ENCODE measurements at places on chromosomes 3 and 15.

- DNase-seq, result no peak
Observed at GRCh38 chr3:22208844-22209243, 457.8 kb upstream of the ZNF385D start.

DNA sequence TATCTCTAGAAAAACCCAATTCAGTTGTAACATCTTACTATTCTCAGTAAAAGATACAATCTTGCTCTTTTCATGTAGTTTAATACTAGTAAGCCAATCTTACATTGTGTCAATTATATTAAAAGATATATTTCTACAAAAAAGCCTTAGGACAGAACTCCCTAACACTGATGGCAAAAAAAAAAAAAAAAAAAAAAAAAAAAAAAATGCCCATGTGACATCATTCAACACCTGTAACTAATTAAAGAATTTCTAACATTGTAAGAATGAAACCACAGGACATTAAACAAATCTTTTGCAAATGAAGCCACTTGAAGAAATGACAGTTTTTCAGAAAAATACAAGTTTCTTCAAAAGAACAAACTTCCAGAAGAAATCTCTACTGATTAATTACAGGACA lies 119.8 kb downstream of the SUCLG2 start:
- DNase-seq, result no peak

DNA sequence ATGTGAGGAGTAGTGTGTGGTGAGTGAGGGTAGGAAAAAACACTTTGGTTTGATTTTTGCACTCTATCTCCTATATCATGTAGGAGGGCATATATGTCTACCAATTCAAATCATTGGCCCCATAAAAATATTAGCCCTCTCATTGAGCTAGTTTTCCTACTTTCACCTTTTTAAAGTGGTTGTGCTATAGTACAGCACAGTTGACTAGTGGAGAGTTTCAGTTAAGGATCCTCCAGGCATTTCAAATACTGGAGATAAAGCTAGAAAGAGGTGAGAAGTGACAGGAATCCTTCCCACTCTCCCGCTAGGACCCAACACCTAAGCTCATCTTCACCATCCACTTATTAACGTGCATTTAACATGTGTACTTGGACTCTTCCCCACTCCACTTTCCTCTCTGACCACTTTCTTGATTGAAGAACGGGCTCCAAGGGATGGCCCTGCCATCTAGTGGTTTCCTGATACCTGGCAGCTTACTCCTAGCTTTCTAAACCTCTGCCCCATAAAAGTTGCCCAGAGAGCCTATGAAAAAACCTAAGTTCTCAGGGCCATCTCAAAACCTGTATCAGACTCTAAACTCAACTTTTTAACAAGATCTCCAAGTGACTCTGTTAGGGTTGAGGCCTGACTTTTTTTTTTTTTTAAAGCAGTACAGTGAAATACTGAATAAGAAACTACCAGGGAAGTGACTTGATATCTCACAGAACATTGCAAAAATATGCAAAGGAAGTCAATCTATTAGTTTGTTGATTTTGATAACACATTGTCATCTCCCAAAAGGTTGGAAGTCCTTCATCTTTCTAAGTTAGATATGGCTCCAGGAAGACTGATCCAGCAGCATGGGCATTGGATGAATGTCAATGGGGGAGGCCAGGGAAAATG lies 17.9 kb downstream of the IL12A start:
- peak; percentile 59 for DNase-seq

- DNase-seq, result no peak
Observed at GRCh38 chr3:45538641-45538986, 55.9 kb upstream of the LIMD1 start.

- DNase-seq, result no peak
Observed at GRCh38 chr3:181906338-181906737, 194.6 kb downstream of the SOX2 start.

DNA sequence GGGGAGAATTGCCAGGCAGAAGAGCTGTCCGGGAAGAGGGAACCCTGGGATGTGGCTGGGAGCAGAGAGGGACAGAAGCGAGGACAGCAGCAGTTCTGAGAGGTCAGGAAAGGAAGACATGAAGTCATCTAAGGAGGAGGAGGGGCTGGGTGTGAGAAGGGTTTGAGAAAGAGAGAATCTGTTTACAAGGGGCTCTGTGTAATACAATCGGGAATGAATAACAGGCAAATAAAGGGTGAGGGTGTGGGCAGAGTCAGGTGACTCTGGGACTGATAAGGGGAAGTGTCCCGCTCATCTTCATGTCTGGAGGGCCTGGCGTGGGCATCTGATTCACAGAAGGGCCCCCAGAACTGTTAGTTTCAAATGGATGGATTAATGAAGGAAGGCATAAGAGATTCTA lies 191.3 kb downstream of the XXYLT1 start:
- DNase-seq, result no peak

DNA sequence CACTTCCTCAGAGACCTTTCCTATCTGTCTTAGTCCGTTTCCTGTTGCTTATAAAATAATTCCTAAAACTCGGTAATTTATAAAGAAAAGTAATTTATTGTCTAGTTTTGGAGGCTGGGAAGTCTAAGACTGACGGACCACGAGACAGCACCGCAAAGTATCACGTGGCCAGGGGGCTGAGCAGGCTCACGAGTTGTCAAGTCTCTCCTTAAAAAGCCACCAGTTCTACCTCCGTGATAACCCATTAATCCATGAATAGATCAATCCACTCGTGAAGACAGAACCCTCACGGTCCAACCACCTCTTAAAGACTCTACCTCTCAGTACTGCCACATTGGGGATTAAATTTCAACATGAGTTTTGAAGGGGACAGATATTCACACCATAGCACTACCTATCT lies 821 bp downstream of the LINS1 start:
- peak; percentile 4 for DNase-seq

DNA sequence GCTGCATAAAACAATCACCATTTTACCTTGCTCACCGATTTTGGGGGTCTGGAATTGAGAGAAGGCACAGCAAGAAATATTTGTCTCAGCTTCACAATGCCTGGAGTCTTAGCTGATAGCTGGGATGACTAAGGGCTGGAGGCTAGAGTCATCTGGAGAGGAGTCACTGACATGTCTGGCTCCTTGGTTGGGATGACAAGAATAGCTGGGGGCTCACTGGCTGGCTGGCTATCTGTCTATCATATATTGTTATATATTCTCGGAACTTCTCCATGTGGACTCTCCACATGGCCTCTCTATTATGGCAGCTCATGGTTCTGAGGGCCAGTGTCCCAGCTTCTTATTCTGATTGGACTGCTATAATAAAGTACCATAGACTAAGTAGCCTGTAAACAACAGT lies 20.0 kb upstream of the TRIM71 start:
- DNase-seq, result no peak

GRCh38 chr15:83300826-83301225 lies 16.4 kb upstream of the BNC1 start:
- no peak for DNase-seq

DNA sequence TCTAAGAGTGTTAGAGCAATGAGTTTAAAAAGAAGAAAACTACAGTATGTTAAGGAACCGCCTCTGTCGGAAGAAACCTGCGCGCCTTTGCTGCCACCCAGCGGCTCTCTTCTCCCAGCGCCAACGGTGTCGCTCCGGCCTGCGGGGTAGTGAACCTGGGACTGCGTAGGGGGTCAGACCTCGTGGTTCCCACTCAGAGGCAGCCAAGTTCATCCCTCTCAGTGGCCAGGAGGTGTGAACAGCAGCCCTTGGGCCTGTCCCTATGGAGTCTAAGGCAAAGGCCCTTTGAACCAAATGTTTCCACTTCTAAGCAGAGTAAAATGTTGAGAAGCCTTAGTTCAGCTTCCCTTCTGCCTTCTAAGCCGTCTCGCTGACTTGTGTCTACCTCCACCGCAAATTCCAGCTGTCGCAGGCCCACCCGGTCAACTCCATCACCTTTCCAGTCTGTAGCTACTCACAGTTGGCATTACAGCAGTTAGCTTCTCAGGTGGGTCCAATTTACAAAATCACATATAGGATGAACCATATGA lies 980 bp upstream of the RAB27A start:
- peak; percentile 52 for DNase-seq

GRCh38 chr15:92808598-92809063 lies 91.5 kb upstream of the CHD2 start:
- DNase-seq, result no peak

GRCh38 chr3:133563816-133564215 lies 9.7 kb upstream of the CDV3 start:
- no peak for DNase-seq

DNA sequence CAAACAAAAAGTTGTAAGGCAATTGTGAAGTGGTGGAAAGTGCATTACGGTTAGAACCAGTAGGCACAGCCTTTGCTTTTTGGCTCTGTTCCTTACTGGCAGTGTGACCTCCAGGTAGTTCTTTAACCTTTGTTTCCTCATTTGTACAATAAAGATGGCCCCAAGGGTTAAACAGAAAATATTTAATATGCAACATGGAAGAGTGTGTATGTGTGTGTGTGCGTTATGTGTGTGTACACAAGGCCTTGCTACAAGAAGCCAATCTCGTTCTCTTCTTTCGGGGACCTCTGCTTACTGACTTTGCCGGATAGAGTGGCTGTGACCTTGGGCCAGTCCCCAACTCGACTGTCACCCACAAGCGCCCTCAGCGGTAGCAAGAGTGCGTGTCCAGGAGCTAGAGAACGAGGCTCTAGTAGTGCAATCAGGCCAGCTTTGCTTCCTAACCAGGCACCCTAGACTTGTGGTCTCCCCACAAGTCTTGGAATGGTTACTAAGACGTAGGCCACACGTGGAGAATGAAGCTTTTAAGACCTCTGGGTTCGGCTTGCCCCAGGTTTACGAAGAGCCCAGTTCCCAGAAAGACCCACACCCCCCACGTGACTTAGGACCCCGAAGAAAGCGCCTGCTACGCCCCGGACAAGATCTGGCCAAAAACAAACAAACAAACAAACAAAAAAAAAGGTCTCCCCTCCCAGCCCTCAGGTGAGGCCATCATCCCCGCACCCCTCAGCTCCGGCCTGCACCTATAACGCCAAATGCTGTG lies 593 bp downstream of the CIAO2A start:
- no peak for DNase-seq

- no peak for DNase-seq
Observed at GRCh38 chr15:64903326-64903950, 8.3 kb upstream of the ANKDD1A start.

DNA sequence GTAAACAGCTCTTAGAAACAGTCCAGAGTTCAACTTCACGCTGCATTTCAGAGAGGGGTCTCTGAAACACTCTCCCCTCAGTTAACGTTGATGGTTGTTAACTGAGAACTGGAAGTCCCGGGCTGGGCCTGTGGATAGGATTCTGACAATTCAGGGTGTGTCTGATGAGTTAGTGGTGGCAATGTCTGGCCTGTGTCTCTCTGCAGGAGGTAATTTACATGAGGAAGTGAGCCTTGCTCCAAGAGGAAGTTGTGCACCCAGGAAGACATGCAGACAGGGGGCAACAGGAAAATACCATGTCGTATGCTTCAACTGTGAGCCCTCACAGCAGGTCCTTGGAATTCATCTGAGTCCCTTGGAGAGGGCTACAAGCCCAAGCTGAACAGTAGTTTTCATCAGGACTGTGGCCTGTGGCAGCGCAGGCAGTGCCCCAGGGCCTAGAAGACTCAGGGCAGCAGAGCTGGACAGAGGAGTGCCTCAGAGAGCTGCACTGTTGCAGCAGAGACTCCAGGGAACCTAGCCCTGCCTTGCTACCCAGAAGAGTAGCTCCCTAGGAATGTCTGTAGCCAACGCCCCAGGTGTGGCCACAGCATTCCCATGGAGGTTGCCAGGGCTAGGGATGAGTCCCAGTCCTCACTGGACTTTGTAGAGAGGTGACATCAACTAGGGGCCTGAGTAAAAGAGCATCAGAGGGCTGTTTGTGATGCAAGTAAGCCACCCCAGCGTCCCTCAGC lies 104.6 kb upstream of the SELENOK start:
- no peak for DNase-seq

- DNase-seq, result no peak
Observed at GRCh38 chr15:92915766-92916435, 15.8 kb downstream of the CHD2 start.

GRCh38 chr3:47469616-47470015 lies 6.1 kb downstream of the SCAP start:
- no peak for DNase-seq

DNA sequence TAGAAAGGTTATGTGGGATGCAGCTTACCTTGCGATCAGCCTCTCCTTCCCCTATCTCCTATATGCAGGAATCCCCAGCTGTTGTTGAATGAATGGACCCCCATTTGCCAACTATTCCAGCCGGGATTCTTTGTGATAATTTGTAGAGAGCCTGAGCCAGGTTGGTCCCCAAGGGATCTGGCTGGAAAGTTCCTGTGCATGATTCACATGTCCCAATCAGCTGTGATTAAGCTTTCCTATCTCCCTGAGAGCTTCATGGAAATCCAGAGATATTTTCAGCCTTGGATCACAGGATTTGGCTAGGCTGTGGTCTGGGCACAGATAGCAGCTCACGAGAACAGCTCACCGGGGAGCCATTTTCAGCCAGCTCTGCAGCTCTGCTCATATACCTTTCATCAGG lies 76.7 kb downstream of the ARNT2 start:
- peak; percentile 99 for DNase-seq

DNA sequence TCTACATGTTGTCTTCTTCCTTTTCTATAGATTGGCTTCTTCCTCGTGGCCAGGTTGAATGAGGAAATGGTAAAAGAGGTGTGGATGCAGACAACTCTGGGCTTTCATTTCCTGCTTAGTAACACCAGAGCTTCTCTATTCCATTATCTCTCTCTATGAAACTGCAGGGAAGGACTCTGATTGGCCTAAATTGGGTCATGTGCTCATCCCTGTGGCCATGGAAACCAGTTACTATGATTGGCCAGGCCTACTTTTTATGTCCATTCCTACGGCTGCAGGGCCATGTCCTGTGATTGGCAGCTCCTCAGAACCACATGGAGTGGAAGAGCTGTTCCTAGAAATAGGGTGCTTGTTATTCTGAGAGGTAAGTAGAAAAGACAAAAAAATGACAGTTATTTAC lies 486.9 kb upstream of the ADAMTS9 start:
- DNase-seq, result no peak

- DNase-seq, result no peak
Observed at GRCh38 chr3:125608419-125608818, 13.1 kb upstream of the OSBPL11 start.

GRCh38 chr3:20066850-20067617 lies 26.8 kb downstream of the KAT2B start:
- no peak for DNase-seq

GRCh38 chr3:50203113-50203808 lies 1.8 kb upstream of the SLC38A3 start:
- DNase-seq, result no peak

GRCh38 chr15:73941044-73941443 lies 14.8 kb downstream of the LOXL1 start:
- DNase-seq, result peak; percentile 99

- DNase-seq, result no peak
Observed at GRCh38 chr15:35669432-35670045, 123.6 kb upstream of the DPH6 start.

DNA sequence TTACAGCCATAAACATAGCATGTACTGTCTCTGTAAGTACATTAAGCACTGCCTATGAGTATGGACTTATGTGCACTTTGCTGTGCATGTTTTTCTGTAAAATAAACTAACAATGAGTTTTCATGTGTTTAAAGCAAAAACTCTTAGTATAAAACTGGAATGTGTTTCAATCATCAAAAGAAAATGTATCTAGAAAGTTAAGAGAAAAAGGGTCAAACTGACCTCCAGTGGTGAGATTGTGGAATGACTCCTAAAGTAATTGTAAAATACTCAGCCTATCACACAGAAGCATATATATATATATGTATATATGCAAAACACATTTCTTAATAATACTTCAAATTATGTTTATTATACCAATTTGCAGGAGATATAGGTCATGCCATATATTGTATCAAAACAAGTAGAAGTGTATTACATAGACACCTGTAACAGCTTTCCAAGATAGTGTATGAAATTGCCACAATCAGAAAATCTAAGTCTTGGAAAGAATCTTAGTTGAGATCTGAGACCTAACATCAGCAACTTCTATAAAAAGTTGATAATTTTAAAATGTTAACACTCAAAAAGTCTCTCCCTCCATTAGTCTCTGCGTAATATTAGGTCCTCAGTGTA lies 199.6 kb downstream of the FMN1 start:
- DNase-seq, result no peak

All from HS-27A (cell line).